ENCODE measurements at places on chromosomes 13 and 19.

GRCh38 chr13:21849323-21849722, 178.4 kb downstream of the FGF9 start:
- DNase-seq: peak; percentile 34

DNA sequence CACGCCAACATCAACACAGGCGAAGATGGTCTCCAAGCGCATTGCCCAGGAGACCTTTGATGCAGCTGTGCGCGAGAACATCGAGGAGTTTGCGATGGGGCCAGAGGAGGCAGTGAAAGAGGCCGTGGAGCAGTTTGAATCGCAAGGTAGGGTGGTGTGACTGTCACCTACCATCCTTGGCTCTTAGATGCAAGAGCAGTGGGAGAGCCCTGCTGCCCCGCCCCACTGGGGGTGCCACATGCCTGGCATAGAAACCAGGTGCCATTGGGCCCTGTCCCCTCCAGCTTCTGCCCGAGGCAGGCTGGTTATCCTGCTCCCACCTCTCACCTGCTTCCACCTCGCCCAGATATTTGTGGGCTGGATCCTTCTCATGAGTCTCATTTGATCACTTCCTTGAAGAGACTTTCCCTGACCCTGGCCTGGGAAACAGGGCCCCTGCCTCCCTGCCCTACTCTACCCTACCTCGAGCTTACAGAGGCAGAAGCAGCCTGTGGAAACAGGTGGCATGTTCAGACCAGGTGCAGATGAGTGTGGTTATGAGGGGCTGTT, 9.4 kb downstream of the ARMC6 start:
- DNase-seq: no peak

GRCh38 chr19:7953060-7953459, 9.6 kb upstream of the TIMM44 start:
- no peak for DNase-seq

GRCh38 chr19:51317376-51317775, 5.9 kb downstream of the IGLON5 start:
- DNase-seq: no peak

DNA sequence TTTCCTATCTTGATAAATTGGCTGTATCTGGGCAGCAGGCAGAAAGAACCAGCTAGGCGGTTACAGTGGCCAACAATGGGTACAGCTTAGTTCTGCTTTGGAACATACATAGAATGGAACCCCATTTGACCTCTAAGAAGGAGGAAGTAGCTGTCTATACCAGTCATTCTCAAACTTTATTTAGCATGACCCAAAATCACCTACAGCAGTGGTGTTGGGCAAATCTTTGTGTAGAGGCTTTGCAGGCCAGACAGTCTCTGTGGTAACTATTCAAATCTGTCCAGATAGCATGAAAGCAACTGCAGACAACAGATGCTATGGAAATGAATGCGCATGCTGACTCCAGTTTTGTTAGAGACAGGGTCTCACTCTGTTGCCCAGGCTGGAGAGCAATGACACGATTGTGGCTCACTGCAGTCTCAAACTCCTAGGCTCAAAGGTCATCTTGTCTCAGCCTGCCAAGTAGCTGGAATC, 12.0 kb upstream of the KCNC3 start:
- DNase-seq: no peak

DNA sequence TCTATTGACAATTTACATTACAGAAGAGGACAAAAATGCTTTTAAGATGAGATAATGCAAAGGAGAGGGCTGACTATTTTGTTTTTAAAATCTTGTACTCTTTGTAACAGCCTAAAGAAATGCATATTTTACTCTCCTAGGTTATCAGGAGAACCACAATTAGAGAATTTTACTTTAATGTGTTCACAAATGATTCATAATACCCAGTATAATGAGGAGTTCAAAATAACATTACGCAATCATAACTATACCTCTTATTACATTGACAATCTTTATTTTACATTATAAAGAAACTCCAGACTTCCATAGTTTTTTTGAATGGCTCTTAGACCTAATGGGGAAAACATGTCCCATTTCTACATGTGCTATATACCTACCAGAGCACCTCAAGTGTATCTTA, 1089.7 kb downstream of the PCDH17 start:
- DNase-seq: no peak

- DNase-seq: peak; percentile 1
Observed at GRCh38 chr13:53238261-53238660, 209.6 kb downstream of the OLFM4 start.

- no peak for DNase-seq
Observed at GRCh38 chr19:50204811-50205675, 1.6 kb downstream of the MYH14 start.

DNA sequence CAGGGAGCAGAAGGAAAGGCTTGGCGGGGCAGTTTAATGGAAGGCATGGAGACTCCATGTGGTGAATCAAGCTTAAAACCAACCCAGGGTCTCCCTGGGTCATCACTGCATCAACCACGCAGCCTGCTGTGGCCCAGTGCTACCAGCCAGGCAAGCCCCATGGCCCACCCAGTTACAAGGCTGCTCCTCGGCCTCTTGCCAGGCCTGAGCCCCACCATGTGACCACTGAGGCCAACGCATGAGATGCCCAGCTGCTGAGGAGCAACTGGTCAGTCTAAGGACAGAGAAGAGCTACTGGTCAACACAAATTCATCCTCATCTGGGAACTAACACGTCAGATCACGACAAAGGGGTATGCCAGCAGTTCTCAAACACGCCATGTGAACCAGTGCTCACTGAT, 15.4 kb upstream of the KPTN start:
- no peak for DNase-seq

DNA sequence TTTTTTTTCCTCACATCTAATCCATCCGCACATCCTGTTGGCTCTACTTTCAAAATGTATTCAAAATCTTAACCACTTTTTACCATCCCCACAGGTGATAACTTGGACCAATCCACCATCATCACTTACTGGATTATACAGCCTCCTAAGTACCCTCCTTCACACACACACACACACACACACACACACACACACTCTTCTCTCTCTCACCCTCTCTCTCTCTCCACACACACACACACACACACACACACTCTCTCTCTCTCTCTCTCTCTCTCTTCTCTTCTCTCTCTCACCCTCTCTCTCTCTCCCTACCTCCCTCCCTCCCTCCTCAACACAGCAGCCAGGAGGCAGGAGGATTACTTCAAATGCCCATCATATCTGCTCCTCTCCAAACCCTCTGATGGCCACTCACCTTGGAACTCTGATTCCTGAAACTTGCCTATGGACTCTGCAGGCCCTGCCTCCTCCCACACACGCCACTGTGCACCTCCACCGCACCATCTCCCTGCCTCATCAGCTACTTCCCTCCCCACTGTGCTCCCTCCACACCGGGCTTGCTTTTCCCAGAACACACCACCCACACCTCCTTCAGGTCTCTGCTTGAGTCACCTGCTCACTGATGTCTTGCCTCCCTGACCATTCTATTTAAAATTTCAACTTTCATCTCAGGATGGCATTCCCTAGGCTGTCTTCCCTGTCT, 39.7 kb downstream of the RCBTB2 start:
- no peak for DNase-seq

GRCh38 chr13:52141299-52141698, 12.4 kb upstream of the NEK5 start:
- no peak for DNase-seq

DNA sequence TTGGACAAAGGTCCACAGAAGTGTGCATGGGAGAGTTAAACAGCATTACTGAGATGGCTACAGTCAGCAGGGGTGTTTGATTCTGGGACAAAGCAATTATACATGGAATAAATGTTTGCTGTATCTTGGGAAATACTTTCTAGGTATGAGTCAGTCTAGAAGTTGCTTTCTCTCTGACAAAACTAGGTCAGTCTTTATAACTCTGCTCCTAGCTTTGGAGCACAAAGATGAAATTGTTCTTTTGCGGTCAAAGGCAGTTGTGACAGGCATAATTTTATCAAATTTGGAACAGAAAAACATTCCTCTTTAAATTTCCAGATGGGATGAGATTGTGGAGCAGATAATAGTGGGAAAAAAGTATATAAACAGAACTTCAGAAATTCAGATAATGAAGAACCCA, 1045.4 kb upstream of the MIR17HG start:
- peak; percentile 62 for DNase-seq

GRCh38 chr13:113374511-113375175, 10.7 kb upstream of the GRTP1 start:
- DNase-seq: no peak
